CD4-positive, alpha-beta T cell treated with Interleukin-6 for 4 hours (primary cell): ENCODE measurements at places on chromosomes 12 and 14.

- DNase-seq = no peak
These were observed 26.7 kb downstream of the SLC35E3 start for GRCh38 chr12:68772714-68773113.

DNA sequence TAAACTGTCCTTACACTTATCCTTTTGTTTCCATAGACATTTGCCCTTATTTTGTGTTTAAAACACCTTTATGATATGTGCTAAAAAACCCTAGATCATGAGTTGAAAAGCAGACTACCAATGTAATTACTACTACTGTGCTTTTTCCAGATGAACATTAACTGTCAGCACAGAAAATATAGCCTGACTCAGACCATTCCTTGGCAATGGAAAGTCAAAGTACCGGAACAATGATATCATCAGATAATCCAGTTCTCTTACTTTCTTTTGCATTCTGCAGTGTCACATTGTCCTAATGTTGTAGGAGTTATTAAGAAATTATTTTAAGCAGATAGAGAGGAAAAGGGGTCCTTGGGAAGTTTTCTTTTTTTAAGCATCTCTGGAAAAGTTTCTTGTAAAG lies 1189.0 kb upstream of the FLRT2 start:
- DNase-seq = no peak

GRCh38 chr12:27996761-27997160 lies 24.2 kb upstream of the PTHLH start:
- DNase-seq = no peak

- no peak for DNase-seq
These were observed 193.9 kb downstream of the EMP1 start for GRCh38 chr12:13390381-13390861.

DNA sequence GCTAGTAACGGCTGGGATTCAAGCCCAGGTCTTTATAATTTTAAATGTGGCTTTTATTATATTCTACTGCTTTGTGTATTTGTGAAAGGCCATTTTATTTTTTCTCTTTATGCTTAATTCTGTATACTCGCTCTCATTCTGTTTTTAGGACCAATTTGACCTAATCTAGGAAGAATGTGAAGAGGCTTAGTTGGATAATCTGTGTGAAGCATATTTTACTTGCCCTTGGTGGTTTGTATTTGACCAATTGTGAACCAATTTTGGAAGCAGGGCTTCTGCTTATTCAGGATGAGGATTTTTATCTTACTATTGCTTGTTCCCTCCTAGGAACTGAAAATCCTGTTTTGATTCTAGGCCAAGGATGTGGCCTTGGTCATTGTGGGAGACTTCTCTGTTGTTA lies 113.1 kb downstream of the TTC6 start:
- DNase-seq = no peak

DNA sequence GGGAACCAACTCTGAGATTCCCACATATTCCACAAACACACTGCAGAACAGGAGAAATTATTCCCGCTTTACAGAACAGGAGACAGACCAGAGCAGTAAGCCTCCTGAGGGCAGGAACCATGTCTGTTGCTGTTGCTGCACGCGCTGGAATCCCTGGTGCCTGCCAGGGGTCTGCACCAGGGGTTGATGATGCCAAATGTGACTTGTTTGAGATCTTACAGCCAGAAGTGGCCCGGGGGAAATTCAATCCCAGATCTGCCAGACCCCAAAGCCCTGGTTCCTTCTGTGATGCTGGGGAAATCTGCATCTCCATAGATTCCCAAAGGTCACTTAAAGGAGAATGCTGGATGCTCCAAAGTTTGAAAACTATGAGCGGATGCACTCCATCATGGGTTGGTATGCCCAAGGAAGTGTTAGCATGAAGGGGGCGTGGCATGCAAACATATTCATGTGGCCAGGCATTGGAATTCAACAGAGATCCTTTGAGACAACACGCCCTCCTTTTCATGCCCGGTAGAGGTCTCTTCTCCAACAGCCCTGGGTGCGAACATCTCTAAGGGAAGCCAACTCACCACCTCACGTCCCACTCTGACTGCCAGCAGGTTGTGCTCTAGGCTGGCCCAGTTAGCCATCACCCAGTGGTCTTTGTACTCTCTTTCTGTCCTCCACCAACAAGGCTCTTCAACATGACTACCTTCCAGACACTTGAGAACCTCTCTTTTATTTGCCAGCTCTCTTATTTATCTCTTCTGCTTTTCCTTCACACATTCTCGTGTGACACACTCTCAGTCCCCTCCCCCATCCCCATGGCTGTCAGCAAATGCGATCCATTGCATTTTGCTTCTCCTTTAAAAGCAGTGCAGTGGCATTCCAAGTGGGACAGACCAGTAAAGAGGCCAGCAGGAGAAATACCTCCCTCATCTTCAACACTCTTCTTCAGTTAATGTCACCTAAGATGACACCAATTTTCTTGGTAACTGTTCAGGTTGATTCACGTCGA lies 131.3 kb downstream of the ZFP36L1 start:
- DNase-seq = no peak

GRCh38 chr14:96304956-96305355 lies 48.9 kb downstream of the BDKRB1 start:
- DNase-seq = no peak

GRCh38 chr14:85444635-85445034 lies 85.3 kb upstream of the FLRT2 start:
- no peak for DNase-seq

DNA sequence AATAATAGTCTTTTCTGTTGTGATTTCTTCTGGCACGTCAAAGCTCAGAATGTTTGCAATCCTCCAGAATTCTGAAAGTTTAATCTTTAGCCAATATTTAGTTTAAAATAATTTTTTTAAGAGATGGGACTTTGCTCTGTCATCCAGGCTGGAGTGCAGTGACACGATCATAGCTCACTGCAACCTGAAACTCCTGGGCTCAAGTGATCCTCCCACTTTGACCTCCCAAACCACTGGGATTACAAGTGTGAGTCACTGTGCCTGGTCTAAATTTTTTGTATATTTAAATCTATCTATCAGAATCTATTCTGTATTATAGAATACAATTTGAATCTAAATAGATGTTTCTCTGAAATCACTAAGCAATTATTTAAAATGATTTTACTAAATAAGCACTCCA lies 572.7 kb downstream of the VRK1 start:
- no peak for DNase-seq

DNA sequence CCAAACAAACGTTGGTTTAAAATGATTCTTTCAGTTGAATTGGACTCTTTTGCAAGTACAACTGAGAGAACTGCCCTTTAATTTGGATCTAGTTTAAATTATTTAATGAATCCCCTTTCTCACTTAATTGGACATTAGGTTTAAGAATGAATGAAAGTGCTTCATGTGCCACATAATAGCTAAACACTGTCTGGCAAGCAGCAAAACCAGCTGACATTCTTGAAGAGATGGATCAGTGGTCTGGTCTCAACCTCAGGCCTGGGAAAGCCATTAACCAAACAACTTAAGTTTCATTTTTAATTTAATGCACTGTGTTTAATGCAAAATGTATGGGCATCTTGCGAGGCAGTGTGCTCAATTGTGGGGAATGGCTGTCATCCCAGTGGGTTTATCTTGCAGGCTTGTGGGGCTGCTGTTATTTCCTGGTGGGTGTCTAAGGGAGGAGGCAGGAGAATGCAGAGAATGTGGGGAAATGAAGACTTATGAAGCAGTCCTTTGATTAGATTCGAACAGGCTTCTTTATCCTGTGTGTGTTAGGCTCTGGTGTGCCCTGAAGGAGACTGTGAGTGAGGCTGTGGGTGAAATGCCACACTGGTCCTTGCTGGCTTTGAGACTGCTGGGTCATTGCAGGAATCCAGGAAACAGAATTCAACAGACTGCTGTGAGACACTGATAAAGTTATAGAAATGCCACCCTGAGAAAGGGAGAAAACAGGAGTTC lies 144.1 kb upstream of the PELI2 start:
- no peak for DNase-seq

DNA sequence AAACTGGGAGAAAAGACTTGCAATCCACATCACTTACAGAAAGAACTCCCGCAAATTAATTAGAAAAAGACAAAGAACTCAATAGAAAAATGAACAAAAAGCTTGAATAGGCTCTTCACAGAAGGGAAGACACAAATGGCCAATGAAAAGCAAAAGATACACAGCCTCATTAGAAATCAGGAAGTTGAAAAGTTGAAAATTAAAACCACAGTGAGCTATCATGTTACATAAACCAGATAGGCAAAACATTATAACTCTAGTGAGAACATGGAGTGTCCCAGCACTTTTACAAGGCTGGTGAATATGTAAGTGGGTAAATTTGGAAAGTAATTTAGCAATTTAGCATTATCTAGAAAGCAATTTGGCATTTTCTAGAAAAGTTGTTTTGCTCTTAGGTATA lies 158.4 kb upstream of the RASSF8 start:
- DNase-seq = no peak

- DNase-seq = no peak
These were observed 91.9 kb downstream of the RAD52 start for GRCh38 chr12:857611-858010.

DNA sequence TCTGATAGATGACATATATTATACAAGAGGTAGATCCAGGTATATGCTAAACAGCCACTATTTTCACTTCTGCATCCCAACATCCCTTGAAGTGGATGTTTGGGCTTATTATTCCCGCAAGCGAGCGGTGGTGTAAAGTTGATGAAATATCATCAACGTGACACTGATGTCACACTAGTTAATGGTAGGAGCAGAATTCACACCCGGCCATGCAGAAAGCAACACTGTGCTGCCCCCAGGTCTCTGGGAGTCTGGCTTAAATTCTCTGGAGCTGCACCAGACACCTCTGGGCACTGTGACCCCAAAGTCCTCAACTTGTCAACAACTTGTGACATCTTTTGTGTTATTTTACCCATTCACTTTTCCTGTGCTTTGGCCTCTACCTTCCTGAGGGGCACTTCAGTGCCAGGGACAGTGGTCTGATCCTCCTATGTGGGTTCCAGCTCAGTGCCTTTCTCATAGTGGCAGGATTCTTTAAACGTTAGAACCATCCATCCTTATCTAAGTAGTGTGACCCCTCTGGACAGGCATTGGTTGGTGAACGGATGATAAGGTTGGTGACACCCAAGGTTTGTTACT lies 952 bp downstream of the DRAM1 start:
- DNase-seq = no peak

DNA sequence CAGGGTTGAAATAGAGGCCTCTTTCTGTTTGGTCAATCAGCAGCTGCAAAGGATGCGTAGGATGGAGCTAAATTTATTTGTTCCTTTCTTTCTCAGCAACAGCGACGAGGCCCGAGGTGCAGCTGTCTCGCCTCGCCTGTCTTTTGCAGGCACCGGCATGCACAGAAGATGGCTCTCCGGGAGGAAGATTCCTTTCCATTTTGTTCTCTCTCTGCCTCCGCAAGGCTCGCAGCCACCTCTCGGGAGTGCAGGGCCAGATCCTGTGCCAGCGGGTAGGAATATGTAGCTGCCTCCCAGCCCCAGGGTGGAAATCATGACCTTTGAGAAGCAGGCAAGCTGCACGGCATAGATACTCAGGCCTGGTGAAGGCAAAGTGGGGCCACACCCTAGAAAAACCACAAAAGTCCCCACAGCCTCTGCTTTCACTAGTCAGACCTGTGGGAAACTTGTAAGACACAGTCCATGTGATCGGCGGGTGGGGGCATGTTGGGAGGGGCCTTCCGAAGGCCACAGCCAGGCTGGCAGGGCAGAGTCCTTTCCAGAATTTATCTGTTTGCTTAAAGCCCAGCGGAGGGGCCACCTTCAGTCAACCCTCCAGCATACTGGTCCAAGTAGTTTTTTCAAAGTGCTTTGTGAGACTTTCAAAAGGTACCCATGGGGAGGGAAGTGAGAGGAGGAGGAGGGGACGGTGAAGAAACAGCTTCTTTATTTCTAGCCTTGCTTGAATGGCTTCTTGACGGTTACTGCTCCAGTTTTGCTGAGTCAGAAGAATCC lies at the start of gene MAP1LC3B2:
Gene MAP1LC3B2 (plus strand): TSS at position 220 of the 774 bp plus-strand sequence. CDS start 16,562 bp downstream, outside the sequence.
- peak; percentile 80 for DNase-seq

- DNase-seq = peak; percentile 99
These were observed at the start of gene FMNL3 for GRCh38 chr12:49707128-49707811. TSS of gene FMNL3 (minus strand) at chr12:49707405. CDS start at chr12:49707180, 225 bp downstream.

DNA sequence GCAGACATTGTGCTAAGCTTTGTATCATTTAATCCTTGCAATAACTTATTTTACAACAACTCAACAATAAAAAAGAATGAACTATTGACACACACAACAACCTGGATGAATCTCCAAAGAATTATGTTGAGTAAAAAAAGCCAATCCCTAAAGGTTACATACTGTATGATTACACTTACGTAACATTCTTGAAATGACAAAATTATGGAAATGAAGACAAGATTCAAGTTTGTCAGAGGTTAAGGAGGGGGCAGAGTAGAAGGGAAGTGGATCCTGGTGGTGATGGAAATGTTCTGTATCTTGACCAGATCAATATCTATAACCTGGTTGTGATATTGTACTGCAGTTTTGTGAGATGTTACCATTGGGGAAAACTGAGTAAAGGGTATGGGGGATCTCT lies 63.2 kb upstream of the LMNTD1 start:
- DNase-seq = no peak

GRCh38 chr12:8038659-8039114 lies 6.2 kb downstream of the FOXJ2 start:
- DNase-seq = peak; percentile 56

DNA sequence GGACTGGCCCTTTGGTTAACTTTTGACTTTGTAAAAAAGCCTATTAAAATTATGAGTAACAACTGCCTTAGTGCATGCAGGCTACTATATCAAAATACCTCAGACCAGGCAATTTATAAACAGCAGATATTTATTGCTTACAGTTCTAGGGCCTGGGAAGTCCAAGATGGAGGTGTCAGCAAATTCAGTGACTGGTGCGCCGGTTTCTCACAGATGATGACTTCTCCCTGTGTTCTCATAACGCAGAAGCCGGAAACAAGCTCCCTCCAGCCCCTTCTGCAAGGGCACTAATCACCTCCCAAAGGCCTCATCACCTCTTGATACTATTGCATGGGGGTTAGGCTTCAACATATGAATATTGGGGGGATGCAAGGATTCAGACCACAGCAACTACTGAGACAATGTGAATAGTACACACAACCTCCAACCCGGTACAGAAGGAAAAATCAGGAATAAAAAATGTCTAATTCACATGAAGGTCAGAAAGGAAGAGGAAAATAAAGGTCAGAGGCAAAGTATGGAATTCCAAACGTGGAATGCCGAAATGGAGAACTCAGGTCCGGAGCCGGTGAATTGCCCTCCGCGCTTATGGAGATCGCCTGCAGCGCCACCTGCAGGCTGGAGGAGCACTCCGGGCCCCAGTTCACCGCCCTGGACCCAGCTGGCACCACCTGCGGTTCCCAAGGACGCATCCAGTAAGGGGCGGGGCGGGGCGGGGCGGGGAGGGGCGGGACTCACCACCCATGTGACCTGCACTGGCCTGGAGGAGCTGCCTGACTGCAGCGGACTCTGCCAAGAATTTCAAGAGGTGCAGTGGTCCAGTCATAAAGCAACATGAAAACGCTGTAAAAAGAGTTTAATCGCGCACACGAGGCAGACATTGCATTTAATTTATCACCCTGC lies 203.4 kb downstream of the KIF26A start:
- peak; percentile 9 for DNase-seq

GRCh38 chr14:96861568-96862310 lies 64.6 kb downstream of the VRK1 start:
- DNase-seq = no peak
